ENCODE measurements at places on chromosomes 2 and 18.

GRCh38 chr2:236171181-236171679 lies 3.0 kb upstream of the GBX2 start:
- DNase-seq = no peak

DNA sequence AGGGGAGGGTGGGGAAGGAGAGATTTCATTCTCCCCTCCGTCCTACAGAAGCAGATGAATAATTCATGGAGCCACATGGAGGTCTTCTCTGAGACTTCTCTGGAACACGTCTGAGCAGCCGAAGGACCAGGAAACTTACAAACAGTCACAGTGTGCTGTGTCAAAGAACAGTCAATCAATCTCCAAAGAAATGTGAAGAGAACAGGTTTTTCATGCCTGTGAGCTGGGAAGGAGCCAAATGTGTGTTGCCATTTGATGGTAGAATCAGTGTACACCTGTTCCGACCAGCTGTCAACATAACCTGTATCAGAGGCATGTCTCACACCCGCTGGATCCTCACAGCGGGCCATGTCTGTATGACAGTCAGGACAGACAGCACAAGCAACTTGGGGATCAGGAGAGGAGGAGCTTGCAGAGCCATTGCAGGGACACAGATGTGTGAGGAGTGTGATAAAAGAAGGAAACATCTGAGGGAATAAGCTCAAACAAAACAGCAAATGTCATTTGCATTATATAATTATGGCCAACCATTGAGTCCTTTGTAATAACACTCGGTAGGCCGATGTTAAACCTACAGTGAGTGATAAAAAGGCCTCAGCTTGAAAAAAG lies 298.5 kb downstream of the EN1 start:
- no peak for DNase-seq

DNA sequence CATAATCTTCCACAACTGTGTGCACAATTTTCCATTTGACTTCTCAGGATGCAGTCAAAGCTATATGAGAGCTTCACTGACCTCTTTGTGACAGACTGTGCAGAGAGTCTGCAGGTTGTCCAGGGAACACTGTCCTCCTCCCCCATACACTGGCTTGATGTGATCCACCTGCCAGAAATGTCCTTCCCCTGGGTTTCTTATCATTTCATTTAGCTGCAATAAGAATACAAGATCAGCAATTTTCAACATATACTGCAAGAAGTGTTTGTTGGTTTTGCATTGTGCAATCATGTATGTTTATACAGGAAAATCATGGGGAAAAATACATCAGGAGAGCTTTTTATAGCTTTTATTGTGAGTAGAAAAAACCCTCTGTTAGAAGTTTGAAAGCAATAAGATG lies 150.7 kb downstream of the RAB3GAP1 start:
- DNase-seq = no peak

GRCh38 chr18:23384778-23385736 lies 68.0 kb upstream of the RIOK3 start:
- DNase-seq = no peak

GRCh38 chr18:38843291-38843690 lies 1277.7 kb upstream of the CELF4 start:
- no peak for DNase-seq

DNA sequence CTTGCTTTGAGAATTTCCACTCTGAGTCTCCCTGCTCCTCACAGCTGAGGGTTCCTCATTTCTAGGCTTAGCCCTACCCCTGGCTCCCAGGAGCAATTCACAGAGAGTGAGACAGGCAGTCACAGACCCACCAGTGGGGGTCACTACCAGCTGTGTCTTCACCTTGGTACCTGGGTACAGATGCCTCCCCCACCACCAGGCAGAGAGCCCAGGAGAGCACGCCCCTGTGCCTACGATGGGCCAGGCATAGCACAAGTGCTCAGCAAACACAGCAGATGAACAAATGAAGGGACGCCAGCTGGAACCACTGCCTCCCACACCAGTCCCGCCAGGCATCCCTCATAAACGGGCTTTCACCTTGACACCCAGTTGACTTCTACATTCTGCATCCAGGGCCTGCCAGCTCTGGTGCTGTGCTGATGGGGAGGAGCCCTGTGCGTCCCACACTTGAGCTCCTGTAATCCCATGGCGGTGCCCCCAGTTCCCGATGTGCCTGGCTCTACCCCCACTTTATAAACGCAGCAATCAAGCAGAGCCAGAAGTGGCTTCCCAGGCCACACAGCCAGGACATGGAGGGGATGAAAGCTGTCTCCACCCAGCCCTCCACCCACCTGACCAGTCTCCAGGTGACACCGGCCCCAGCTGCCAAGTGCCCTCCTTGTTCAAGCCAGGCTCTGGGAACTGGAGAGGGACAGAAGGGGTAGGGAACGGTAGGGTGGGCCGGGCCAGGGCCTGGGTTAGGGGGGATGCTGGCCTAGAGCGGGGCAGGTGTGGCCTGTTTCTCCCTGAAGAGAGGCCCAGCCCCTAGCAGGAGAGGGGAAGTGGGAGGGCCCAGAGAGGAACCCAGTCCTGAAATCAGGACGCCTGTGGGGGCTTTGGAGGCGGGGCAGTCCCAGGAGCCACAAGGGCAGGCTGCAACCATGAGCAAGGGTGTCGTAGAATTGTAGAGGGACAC lies 42.5 kb downstream of the SCTR start:
- no peak for DNase-seq

DNA sequence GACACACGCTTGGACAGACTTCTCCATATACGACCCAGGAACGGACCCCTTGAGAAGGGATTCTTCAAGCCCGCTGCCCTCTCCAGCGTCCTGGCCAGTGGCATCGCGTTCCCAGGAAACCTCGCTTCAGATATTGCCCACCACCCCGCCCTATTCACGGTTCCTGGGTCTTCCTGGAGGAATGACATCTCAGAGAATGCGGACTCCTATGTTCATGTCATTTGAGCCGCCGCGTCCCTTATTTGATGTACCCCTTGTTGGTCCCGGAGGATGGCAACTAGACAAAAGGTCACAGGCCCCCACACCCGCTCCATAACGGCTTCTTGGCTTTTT lies 588 bp upstream of the CCDC93 start:
- DNase-seq = no peak

- no peak for DNase-seq
Measured at GRCh38 chr2:12764075-12764730, 47.5 kb downstream of the TRIB2 start.

DNA sequence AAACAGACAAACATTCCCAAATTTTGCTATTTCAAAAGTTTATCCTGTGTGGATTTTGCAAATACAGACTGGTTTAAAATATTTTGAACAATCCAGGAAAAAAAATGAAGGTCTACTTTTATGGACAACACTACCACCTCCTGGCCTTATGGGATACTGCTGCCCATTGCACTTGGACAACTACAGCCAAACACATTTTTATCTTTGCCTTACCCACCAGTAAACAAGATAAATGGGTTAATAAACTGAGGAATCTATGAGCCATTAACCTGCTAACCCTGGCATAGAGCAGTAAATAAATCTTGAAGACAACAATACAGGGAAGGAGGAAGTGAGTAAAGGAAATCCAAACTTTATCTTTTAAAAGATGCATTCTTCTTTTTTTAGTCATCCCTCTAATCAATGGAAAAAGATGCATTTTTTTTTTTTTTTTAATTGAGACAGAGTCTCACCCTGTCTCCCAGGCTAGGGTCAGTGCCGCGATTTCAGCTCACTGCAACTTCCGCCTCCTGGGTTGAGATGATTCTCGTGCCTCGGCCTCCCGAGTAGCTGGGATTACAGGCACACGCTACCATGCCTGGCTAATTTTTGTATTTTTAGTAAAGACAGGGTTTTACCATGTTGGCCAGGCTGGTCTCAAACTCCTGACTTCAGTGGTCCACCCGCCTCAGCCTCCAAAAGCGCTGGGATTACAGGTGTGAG lies 2.1 kb upstream of the SPIRE1 start:
- DNase-seq = no peak

DNA sequence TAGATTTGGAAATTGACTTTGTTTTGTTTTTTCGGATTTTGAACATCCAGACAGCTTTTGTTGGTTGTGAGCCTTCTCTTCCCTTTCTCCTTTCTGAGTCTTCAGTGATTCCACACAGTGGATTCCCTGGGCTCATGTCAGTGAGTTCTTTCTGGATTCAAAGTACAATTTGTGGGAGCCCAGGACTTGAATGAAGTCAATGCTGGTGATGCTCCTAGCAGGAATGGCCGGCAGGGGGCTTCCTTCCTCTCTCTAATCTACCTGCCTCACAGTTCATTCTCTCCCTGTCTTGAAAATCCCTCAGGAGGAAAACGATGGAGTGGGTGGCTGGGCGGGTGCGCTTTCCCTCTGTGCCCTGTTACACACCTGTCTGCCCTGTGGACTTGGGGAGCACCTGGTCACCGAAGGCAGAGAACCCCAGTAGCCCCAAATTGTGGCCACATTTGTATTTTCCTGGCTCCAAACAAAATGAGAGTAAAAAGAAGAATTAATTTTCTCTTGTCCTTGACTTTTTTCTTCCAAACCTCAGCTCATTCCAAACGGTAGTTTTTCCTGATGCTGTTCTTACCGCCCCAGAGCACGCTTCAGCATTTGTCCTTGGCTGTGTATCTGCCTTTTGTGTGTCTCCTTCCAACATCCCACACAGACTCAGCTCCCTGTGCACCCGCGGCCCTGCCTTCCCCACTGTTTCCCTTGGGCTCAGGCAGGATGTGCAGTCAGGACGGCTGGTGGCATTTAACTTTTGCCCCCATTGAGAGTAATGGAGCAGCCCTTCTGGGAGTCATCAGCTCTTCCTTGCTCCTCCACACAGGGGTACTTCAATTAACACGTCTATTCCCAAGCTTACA lies 86.6 kb downstream of the MARCO start:
- no peak for DNase-seq

DNA sequence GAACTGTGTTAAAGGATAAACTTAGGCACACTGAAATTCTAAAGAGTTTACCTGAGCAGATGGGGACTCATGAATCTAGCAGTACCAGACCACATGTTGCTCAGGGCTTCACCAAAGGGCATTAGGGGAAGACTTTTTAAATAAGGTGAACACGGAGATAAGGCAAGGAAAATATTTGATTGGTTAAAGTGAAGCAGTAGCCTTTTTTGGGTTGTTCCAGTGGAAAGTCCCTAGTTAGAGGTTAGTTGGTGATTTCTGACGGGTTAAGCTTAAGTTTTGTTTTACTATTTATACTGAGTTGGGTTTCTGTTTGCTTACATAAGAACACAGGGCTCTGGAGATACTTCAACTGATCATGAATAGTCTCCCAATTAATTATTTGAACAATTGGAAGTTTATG lies 722.5 kb downstream of the SOCS6 start:
- DNase-seq = no peak

GRCh38 chr2:74689671-74690070 lies 35.6 kb downstream of the SEMA4F start:
- DNase-seq = no peak

GRCh38 chr2:199955007-199955338 lies 318 bp downstream of the TYW5 start:
- no peak for DNase-seq

- DNase-seq = no peak
Measured at GRCh38 chr2:124039032-124039431, 13.9 kb downstream of the CNTNAP5 start.

- no peak for DNase-seq
Measured at GRCh38 chr2:219034823-219035222, 6.5 kb downstream of the CFAP65 start.

GRCh38 chr2:37026050-37026449 lies 58.1 kb downstream of the HEATR5B start:
- no peak for DNase-seq

DNA sequence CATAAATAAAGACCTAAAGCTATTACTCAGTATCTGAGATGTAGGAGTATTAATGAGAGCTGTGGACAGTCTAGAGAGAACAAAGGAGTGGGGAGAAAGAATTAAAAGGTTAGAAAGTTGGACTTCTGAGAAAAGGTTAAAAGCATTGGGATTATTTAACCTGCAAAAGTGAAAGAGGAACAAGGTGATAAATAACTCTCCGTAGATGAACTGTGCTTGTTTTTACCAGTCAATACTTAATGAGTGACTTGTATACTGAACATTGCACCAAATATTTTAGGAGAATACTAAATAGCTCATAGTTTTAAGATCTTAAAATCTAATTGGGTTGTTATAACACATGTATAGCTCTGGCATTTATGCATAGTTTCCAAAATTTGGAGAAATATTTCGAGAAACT lies 137.5 kb downstream of the GPD2 start:
- no peak for DNase-seq

- no peak for DNase-seq
Measured at GRCh38 chr2:96949701-96950350, 36.6 kb downstream of the FAM178B start.

DNA sequence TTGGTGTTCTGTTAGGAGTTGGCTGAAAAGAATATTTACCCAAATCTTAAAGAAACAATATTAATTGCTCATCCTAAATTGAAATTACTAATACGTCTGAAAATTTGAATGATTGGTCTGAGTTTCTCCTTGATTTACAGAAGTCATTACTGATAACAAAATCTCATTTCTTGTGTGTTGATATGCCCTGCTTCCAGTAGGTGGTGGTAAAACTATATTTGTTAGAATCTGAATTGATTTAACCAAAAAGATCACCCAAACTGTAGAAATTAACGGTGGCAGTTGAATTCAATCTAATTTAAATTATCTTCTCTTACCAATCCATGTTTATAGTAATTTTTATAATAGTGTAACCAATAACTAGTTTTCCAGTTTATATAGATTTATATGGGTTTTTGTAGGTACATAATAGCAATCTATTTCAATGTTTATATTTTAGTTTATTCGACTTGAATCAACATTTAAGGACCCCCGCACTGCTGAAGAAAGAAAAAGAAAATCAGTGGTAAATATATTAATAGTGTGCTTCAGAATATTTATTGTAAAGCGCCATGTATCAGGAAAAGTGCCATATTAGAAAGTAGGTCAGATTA lies 38.3 kb downstream of the PAPOLG start:
- DNase-seq = no peak
